ENCODE measurements at places on chromosomes 6 and 20.
A peak's percentile ranks its signal among the peaks of the same experiment; 100 is the strongest.

- no peak for DNase-seq
Observed at GRCh38 chr6:147567141-147567805, 58.8 kb downstream of the SAMD5 start.

GRCh38 chr20:36441027-36441414 is 100.3 kb upstream of the MYL9 start:
- no peak for DNase-seq

- no peak for DNase-seq
Observed at GRCh38 chr20:19498756-19499155, 259.3 kb upstream of the RIN2 start.

DNA sequence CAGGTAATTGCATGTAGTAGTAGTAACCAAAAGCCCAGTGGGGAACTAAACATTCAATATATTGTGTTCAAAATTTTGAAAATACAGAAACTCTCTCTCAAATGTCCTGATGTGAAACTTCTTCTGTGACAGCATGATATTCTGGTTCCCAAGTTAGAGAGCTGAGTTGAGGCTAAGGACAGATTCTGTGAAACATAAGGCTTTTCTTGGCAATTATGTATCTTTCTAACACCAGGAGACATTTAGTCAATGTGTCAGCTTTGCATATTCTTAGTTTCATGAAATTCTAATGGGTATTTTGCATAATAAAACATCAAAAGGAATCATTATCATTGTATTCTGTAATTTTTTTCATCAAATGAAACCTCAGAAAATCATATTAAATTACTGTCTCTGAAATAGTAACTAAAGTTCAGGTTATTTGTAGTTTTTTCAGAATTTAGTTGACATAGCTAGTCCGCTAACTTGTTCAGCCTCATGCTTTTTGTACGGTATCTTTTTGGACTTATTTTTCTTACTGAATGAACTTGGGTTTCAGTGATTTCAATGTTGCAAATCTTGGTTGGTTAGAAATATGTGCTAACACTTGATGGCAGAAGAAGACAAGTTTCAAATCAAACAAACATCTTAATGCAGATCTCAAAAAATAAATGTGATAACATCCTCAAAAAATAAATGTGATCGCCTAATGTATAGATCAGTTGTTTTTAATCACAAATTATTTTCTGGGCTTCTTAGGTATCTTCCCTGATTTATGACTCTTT is 70.4 kb downstream of the AKAP7 start:
- no peak for DNase-seq

GRCh38 chr6:158867381-158868121 is 48.4 kb upstream of the EZR start:
- no peak for DNase-seq

DNA sequence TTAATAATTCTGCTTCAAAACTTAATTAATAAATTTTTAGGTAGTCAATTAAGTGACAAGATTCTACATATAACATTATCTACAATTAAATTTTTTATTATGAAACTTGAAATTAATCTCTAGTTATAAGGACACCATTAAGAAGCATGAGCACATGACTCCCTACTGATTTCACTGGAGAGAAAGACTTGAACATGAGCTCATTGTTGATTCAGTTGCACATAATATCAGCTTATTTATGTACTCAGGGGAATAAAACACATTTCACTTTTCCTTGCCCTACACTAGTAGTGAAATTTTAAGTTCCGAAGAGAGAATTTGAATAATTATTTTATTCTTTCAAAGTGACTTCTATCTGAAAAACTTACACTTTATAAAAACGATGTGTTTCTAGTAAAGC is 370.2 kb upstream of the EPHA7 start:
- DNase-seq, result no peak

- no peak for DNase-seq
Observed at GRCh38 chr6:156886409-156886808, 109.2 kb downstream of the ARID1B start.

- DNase-seq, result no peak
Observed at GRCh38 chr20:7855545-7855944, 84.7 kb downstream of the HAO1 start.

DNA sequence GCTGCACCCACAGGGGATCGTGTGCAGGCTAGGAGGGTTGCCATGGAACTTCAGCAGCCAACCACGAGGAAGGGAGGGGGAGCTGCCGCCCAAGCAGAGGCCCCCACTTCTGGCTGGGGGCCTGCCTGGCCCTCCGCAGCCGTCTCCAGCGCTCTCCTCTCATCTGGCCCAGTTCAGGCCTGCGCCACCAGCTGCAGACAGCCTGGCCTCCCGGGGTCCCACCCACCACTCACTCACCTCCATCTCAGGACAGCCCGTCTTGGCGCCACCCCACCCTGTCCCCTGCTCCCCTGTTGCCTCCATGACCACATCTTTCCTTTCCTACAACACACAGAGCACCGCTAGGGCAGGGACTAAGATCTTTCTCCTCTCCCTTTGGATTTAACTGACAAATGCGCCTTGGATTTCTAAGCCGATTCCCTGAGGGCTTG is 98.7 kb downstream of the ANKRD60 start:
- DNase-seq, result no peak

- no peak for DNase-seq
Observed at GRCh38 chr6:74054190-74054589, 358.2 kb downstream of the CD109 start.

GRCh38 chr6:107361753-107362604 is 97.4 kb downstream of the PDSS2 start:
- DNase-seq, result no peak

DNA sequence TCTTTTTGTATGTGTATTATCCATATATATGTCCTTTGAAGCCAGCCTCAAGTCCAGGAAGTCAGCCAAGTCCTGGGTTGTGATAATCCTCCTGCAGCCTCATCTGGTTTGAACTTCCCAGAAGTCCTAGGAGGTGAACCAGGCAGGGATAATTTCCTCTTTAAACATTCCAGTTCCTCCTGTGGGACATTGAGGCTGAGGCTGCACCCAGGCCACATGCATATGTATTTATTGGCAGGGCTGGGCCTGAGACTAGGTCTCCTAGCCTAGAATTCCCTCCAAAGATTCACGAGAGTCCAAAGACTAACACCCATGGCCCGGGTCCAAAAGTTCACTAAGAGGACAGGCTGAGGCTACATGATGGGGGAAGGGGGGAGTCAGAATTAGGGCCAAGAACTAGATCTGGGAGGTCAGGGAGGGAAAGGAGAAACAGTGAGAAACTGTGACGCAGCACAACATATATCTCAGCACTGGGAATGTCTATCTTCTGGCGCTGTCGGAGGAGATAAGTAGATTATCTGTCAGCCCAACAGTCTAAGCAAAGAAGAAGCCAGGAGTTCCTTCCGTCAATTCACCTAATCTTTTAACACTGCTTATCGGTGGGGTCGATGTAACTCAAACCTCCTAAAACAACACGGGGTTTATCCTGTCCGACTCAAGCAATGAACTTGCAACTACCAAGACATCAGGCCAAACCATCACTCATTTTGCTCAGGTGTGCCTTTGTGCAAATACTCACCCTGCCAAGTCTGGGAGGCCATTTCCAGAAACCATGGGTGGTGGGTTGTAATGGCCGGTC is 43.3 kb downstream of the SNX5 start:
- no peak for DNase-seq

GRCh38 chr6:33166363-33166762 is 25.9 kb downstream of the COL11A2 start:
- no peak for DNase-seq

- no peak for DNase-seq
Observed at GRCh38 chr6:905556-905955, 212.6 kb upstream of the EXOC2 start.

DNA sequence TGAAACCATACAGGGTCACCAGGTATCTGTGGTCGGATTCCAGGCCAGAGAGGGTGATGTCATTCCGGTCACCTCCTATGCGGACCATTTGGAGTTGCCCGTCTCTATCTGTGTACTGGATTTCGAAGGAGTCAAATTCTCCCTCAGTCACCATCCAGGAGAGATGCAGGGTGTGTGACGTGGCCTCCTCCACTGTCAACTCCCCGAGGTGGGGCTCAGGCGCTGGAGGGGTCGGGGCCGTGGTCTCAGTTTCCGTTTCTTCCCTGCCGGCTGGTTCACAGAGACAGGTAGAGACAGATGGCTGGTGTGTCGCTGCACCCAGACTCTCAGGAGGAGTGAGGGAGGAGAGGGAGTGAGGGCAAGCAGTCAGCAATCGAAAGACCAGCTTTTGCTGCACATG is 30.7 kb downstream of the CYP21A2 start:
- DNase-seq, result no peak

- DNase-seq, result no peak
Observed at GRCh38 chr6:25156123-25156522, 123.1 kb upstream of the CARMIL1 start.

DNA sequence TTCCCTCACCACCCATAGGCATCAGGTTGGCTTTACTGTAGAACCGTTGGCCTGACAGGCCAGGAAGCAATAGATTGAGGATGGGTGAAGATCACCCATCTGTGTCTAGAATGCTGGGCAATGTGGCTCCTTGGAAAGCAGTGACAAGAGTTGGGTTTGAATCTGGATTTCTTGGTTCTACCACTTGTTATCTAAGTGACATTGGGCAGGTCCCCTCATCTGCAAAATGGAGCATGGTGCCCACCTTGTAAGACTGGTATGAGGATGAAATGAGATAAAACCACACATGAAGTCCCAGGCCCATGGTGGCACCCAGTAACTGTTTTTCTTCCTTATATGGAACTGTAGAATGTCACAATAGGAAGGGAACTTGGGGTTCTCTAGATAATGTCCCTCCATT is 22.6 kb upstream of the SIRPB2 start:
- DNase-seq, result no peak

- DNase-seq, result peak; percentile 50
Observed at GRCh38 chr6:158653577-158654354, 3.9 kb downstream of the SYTL3 start.

- DNase-seq, result no peak
Observed at GRCh38 chr6:77650098-77650663, 2.7 kb upstream of the MEI4 start.

DNA sequence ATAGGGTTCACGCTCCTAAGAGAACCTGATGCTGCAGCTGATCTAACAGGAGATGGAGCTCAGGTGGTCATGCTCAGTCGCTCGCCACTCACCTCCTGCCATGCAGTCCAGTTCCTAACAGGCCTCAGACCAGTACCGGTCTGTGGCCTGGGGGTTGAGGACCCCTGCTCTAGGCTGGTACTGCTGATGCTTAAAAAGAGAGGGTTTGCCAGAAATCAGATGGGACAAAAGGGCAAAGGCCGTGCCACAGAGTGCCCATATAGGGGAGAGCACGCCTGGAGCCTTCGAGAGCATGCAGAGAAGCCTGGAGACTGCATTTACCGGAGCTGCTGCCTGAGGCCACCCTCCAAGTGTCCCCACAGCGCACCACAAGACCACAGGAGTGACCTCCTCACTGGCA is 75.5 kb downstream of the PTPN1 start:
- DNase-seq, result no peak

DNA sequence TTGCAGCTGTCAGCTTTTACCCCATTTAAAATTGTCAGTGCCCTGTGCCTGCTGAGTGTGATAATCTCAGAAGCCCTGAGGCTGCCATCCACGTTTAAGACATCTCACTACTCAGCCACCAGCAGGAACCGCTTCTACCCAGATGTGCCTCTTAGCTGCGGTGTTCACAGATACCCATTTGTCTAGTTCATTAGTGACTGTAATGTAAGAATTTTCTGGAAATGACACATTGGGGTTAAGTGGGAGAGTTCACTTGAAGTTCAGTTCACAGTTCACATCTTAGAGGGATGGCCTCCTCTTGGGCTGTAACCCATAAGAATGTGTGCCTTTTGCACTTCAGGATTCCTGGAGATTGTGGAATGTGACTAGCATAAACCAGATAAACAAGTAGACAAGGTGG is 477.7 kb downstream of the BTBD3 start:
- no peak for DNase-seq

DNA sequence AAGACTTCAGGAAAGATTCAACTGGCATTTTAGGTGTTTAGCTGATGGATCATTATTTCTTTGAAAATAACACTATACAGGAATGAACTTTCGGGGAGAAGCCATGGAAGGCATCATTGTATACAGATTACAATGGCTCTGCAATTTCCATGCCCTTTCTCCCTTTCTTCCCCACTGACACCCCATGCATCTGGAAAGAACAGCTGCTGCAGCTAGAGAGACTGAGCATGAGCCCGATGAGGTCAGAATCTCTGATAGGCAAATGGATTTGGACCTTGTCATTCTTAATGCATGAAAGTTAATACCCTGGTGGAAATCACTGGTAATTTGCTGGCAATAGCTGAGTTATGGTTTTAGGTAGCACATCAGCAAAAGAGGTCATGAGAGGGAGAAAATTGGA is 54.8 kb downstream of the BTBD3 start:
- no peak for DNase-seq

DNA sequence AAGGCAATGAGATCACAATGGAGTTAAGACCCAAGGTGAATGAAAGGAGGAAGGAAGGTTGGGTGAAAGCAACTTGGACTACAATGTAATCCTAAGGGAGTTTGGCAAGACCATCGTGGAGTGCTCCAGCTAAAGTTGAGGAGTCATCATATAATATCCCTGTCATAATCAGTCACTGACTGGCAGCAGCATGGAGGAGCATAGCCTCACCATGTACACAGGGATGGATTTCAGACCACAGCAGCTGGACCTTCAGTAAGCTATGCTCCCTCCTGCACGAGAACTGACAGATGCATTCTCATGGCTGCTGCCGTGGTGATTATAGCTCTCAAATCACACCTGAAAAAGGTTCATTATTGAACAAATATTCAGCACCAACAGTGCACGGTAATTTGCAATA is 43.0 kb downstream of the GOPC start:
- no peak for DNase-seq

DNA sequence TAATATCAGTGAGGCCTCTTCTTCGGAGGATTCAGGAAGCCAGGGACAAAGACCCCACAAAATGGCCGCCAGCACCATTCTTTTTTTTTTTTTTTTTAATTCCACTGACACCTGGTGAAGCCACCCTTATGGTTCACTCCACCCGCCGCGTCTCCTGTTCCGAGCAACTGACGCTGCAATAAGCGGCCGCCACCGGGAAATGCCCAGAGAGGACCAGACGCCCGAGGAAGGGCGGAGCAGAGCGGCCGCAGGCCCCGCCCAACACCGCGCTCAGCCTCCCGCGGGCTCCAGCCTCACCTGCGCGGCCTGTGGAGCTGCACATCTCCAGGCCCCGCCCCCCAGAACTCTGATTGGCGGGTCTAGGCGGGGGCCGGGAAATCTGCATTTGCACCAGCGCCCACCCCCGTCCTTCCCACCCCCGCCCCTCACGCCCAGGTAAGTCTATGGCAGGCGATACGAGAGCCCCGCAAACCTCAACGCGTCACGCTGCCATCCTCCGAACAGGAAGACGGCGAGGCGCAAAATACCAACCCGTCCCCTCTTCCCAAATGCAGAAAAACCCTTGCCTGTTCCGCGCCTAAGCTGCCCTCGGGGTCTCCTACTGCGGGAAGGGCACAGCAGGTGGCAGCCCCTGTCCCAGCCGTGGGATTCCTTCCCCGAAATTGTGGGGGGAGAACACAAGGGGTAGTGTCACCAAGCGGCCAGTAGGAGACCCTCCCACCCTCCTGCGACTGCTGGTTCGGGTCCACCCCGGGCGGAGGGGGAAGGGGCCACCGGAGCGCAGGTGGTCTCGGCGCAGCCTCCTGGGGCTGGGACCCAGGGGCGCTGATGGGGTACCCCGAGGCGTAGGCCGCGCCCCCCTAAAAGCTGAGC is 960 bp downstream of the ATP9A start:
- peak; percentile 3 for DNase-seq

- no peak for DNase-seq
Observed at GRCh38 chr20:9409352-9409751, 105.0 kb upstream of the LAMP5 start.
